ENCODE measurements at places on chromosomes 6 and 20. TPM values are rescaled to one million over a fixed set of nuclear protein-coding genes. Genes with fewer than 3 reads are reported as not detected.

Gene GRM1
- total RNA-seq, result not detected

Gene OPN5
- not detected for total RNA-seq

Gene THBD
- 0.13 TPM for total RNA-seq

Gene SLC25A27
- 5.2 TPM for total RNA-seq

Gene EPPIN
- not detected for total RNA-seq

Measured in naive thymus-derived CD8-positive, alpha-beta T cell (primary cell).